ENCODE measurements at places on chromosomes 16 and 17.

DNA sequence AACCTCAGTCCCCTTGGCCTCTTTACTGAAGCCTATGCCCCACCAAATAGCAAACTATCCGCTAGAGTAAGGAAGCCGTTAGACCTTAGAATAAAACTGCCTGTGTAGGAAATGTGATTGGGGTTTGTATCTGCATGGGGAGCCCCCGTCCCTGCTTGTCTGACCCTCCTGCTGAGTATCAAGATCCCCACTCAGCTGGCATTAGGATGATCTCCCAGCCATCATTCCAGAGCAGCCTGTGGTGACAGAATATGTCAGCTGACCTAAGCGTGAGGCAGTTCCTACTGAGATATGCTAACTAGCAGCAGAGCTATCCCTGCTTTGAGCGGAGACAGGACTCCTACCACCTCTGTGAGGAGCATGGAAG is 645 bp upstream of the GFOD2 start:
- DNase-seq: no peak

- DNase-seq: no peak
Observed at GRCh38 chr17:5583426-5584382, 605 bp downstream of the NLRP1 start.

DNA sequence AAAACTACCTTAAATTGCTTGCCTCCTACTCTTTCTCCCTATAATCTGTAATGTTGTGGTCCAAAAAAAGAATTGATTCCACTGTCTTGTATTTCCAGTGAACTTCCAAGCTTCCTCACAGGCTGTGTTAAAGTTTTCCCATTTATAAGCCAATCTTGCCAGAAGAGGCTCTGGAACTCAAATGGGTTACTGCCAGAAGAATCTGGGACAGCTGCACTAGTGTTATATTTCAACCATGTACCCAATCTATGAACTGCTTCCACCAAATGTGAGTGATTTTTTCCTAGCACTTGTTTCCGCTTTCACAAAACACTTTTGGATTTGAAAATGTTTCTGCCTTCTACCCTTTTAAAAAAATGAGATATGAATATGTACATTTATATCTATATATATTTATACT is 1.8 kb downstream of the CCDC43 start:
- DNase-seq: no peak

- DNase-seq: no peak
Observed at GRCh38 chr17:33240362-33240761, 52.7 kb downstream of the ASIC2 start.

DNA sequence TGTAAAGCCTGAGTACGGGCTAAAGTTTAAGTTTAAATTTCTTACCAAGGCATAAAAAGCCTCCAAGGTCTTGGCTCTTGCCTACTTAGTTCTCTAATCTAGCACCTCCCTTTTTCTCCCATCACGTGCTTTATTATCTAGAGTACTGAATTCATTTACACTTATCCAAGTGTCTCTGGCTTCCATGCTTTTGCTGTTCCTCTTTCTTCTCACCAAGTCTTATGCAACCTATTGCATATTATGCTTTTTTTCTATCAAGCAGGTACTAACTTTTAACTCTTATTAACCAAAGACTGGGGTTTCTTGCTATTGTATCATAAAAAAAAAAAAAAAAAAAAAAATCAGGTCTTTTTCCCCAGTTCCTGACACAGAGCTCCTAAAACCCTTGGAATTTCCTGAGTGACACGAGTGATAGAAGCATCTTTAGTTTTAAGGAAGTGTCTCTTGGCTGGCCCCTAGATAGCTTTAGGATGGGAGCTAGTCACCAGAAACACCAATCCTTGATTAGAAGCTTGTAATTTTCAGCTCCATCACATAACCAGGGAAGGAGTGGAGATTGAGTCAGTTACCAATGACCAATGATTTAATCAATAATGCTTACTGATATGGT is 44.9 kb downstream of the SSH2 start:
- no peak for DNase-seq

DNA sequence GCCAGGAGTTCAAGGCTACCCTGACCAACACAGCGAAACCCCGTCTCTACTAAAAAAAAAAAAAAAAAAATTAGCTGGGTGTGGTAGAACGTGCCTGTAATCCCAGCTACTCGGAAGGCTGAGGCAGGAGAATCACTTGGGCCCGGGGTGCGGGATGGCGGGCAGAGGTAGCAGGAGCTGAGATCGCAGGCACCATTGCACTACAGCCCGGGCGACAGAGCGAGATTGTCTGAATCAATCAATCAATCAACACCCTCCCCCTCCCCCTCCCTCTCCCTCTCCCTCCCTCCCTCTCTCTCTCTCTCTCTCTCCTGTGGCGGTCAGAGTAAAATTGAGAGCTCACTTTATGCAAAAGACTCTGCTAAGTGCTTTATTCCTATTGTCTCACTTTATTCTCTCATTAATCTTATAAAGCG is 1.2 kb downstream of the HSDL1 start:
- no peak for DNase-seq

DNA sequence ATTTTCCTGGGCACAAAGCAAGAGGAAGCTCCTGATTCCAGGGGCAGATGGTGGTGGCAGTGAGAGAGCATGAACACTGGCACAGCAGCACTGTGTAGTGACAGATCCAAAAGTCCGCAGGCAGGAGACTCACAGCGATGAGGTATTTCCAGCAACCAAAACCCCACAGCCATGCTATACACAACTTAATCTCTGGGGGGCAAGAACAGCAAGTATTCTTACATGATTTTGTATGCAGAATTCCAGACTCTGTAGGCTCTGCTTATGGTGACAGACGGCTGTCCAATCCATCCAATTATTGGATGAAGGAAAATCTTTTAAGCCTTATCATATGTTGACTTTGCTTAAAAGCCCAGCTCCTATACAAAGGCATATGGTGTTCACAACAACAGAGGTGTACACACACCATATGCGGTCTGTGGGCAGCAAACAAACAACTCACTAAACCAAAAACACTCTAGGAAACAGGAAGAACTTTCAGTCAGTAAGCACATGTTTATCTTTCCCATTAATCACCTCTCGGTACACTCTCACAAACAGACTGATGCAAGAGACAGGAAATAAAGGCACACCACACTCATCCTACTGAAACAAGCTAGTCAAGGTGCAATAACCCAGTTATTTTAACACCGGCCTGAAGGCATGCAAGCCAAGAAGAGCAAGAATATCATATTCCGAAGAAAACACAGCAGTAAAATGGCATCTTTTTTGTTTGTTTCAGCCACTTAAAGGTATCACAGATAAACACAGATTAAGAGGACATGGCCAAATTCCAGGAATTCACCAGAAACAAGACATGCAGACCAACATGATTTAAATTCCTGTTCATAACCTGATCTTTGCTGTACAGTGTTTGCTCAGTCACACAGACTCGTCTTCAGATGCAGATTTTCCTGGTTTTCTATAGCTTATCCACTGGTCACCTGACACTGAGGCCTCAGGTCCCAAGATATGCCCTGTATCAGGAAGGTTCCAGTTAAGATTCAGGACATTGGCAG is 47.8 kb downstream of the ERN1 start:
- DNase-seq: no peak
